ENCODE measurements at places on chromosomes 2 and 18.

GRCh38 chr18:54149078-54149697 is 75.3 kb downstream of the MBD2 start:
- DNase-seq, result no peak

GRCh38 chr2:207133820-207134519 is 31.8 kb downstream of the KLF7 start:
- DNase-seq, result no peak

DNA sequence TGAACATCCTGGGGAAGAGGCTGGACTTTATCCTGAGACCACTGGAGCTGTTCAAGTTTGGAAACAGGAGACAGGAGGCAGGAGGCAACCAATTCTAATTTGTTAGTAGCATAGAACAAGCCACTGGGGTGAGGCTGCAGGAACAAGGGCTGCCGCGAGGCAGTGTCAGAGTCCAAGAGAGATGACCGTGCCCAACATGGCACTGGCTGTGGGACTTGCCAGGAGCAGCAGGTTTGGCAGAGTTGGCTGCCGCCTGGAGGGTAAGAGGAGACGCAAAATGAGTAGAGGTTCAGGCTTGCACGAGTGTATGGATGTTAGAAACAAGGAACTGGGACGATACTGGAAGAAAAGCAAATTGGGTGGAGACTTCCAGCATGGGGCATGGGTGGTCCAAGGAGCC is 168.5 kb downstream of the TPGS2 start:
- no peak for DNase-seq

DNA sequence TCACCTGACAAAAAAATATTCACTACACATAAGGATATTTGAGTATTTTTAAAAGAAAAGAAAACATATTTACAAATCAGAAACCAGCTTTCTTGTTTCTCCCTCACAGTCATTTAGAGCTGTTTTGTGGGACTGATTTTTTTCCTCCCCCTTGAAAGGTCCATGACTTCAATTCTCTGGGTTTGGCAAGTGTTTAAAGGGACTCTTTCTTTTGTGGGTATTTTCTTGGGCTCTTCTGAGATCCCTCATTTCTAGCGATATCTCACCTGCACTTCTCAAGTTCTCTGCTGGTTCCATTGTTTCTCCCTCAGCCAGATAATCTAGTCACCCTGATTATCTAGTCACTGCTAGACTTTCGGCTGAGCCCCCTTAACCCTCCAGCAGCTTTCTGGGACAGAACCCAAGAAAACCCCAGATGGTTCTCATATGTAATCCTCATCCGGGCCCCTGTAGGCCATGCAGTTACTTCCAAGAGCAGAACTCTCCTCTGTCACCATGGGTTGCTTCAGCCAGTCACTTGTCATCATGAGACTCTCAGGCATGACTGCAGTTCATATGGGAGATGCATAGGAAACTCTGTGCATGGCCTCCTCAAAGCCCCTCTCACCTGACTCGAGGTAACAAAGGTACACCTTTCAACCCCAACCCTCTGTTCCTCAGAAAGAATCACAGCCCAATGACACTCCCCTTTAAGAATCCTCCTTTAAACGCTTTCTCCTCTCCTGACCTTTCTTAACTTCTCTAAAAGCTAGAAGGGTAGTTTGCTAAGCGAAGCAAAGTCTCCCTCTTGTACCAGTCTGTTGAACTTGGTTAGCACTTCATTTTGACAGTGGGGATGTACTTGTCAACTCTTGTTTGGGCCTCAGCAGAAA is 36.7 kb upstream of the ITGA4 start:
- no peak for DNase-seq

DNA sequence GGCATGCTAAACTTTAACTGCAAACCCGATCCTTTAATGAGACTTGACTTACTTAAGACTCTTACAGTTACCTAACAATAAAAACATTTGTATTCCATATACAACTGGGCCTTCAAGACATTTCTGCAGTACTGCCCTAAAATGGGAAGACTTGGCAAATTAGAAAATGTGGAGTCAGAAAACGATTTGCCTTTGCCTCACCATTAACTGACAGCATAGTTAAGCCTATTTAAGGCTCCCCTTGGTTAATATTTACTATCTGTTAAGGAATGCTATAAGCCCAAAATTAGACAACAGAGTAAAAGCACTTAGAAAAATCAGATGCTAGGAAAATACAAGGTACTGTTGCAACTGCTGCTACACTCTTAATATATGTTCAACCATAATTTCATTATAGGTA is 18.7 kb downstream of the TYW5 start:
- DNase-seq, result no peak

DNA sequence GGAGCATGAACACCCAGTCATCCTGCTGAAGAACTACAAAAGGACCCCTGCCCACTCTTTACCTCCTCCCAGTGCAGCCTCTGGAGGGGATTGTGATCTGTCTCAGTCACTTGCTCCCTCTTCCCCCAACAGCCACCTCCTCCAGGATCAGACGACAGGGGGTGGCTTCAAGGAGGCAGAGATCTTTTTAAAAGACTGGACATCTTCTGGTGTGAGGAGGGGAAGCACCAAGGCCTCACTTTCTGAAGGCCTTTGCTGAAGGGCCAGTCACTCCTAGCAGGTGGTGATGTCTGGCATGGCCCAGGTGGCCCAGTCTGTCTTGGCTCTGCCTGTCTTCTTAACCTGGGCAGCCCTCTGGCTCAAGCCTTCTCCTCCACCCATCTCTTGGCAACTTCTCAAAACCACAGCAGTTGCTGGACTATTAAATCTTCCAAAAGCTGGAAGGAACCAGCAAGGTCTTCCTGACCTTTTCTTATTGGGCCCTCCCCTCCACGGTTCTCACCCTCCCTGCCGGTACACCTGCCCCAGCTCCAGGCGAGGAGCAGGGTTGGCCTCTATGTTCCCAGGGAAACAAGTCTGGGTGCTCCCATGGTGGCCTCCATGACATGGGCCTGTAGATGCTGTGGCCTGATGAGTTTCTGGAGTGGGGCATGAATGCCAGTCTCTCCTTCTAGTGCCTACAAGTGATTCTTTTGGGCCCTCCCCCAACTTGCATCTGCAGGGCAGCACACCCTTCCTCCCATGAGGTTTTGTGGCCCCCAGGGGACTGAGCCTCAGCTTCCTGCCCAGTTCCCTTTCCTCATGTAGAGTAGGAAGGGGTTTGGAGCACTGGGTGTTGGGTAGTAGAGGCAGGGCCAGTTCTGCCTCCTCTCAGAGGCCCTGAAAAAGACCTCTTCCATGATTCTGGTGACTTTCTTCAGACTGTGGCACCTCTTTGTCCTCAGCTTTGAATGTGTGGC is 5.0 kb upstream of the ATP6V1B1 start:
- no peak for DNase-seq

DNA sequence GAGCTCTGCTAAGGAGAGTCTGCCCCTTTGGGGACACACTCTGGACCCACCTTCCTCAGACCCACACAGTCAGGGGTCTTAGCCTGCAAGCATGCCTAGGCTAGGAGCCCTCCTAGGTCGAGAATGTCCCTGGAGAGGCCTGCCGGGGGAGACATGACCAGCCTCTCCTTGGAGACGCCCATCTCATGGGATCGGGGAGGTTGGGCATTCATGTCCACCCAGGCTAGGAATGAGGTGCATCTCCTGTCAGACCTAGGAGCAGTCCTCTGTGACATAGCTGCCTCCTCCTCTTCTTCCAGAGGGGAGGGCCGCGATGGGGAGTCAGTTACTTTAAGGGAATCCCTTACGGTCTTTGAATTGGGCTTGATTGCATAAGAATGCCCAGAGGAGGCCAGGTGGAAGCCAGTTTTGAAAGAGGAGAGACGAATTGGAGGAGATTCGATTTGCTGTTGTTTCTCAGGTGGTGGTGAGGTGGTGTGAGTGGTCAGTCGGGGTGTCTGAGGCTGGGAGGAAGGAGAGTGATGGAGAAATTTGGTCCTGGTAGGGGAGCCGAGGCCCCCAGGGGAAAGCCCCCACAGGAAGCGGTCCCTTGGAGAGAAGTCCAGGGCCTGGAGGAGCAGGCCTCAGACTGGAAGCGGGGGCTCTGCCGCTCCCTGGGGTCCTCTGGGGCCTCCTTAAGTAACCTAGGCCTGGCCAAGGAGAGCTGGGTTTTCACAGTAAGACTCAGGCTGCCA is 241.3 kb downstream of the DYSF start:
- no peak for DNase-seq

DNA sequence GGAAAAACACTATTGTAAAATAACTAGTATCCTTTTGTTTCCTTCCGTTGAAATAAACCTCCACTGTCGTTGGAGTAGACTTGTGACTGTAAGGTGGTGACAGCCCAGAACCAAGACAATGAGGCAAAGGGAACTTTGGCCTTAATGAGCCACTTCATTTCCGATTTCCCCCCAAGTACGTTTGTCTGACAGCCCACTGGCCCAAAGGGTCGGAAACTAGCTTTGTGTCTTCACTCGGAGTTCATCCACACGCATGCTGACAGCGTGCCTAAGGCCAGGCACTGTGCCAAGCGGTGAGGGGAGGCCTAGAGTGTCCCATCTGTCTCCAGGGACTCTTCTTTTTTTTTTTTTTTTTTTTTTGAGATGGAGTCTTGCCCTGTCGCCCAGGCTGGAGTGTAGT is 21.0 kb downstream of the HJURP start:
- DNase-seq, result no peak

DNA sequence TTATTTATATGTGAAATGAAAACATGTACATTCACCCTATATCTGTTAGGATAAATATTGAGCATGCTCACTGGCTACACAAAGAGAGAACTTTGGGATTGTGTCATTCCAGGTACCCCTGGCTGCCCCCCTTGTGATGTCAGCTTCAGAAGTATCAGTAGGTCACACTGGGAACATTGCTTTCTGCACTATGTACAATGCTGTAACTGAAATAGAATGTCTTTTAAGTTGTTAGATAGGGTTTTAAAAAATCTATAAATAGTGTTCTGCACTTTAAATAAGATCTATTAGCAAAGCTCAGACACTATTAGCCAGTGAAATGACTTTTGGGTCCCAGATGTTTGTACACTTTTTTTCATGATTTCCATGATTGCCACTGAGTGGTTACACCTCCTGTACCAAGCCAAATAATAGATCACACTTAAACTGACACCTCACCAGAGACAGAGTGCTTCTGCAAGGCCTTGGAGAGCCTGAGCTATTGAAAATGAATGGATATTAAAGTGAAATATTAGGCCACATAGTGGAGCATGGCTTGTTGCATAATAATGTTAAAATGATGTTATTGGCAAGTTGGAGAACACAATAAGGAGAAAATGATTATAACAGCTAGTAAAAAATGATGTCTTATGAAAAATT is 297.0 kb upstream of the NXPH2 start:
- DNase-seq, result no peak

GRCh38 chr2:174171686-174172445 is 76.5 kb downstream of the OLA1 start:
- DNase-seq, result no peak

DNA sequence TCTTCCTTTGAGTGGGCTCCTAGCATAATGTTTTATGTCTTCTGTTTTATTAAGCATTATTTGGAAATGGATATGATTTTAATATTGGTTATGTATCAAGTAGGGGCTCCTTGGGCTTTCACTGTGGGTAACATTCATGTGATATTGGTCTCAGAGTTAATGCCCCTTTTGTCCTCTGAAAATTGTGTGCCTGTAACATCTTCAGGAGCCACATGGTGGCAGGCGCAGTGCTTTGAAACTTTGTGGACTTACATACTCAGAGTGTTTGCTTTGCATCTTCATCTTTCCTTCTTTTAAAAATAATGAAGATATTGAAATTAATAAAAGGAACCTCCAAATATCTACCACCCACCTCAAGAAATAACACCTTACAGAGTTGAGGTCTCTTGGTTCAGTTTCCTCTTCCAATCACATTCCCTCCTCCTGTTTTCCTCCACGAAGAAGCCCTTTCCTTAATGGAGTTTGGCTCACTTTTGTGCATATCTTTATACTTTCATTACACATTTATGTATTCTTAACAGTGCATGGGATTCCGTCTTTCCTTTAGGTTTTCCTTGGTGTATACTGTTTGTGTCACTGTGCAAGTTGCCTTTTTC is 73.5 kb downstream of the LIMS1 start:
- DNase-seq, result no peak

DNA sequence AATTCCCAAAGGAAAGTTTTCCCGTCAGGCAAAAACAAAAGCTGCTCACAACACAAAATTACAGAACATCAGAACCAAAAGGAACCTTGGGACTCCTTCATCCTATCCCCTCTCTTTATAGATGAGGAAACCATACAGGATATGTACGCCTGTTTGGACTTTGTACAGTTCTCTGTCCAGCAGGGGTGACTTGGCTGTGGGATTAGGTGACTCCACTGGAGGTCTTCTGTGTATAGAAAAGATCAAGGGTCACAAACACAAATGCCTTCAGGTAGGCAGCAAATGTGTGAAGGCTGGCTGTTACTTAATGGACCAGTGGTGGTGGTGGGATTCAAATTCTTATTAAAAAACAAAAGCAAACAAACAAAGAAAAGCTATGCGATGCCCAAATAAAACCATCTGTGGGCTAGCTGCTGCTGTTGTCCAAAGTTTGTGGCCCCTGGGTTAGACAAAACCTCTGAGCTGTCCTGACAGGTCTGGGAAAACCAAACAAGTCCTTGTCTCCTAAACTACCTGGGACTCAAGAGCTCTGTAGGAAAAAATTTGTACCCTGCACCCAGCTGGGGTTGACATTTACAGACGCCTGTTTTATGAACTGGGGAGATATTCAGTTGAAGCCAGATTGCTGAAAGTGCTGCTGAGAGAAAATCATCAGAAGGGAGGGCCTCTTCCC is 1.3 kb upstream of the CEP68 start:
- DNase-seq, result no peak

GRCh38 chr2:30136764-30137444 is 9.9 kb upstream of the YPEL5 start:
- DNase-seq, result no peak

GRCh38 chr2:164737612-164738081 is 104.0 kb downstream of the COBLL1 start:
- DNase-seq, result no peak

GRCh38 chr2:35501076-35501475 is 854.5 kb upstream of the CRIM1 start:
- no peak for DNase-seq

- DNase-seq, result no peak
Measured at GRCh38 chr18:34661464-34662087, 48.5 kb upstream of the DTNA start.

- DNase-seq, result no peak
Measured at GRCh38 chr2:168424112-168424951, 31.7 kb upstream of the CERS6 start.
